ENCODE measurements at places on chromosomes 7 and 10. TPM values are rescaled to one million over a fixed set of nuclear protein-coding genes. Genes with fewer than 3 reads are reported as not detected.

GRCh38 chr7:149772956-149773434 lies 393 bp downstream of the ZNF467 start:
- no peaks in the 10 kb centered on the region for H3K27me3 ChIP-seq
- H3K4me3 ChIP-seq, result peak overlapping the region; percentile 57
- peak; percentile 44 for DNase-seq
- peaks cover 21% of the 10 kb centered on the region for H3K4me1 ChIP-seq

The LIPN gene
- total RNA-seq, result not detected

The CHST3 gene
- total RNA-seq, result 8.6 TPM

The TRPV6 gene
- 61.7 TPM for total RNA-seq

The CLDN4 gene
- total RNA-seq, result 76.8 TPM

- no peaks in the 10 kb centered on the region for H3K27me3 ChIP-seq
- H3K36me3 ChIP-seq, result no peaks in the 10 kb centered on the region
- H3K4me3 ChIP-seq, result no peak overlapping the region
- peaks cover 3% of the 10 kb centered on the region for H3K4me1 ChIP-seq
Observed at GRCh38 chr10:4656576-4657194, 169.3 kb upstream of the AKR1E2 start.
